ENCODE measurements at places on chromosomes 3 and 15.

- no peak for DNase-seq
Observed at GRCh38 chr3:36562945-36563344, 182.6 kb downstream of the STAC start.

DNA sequence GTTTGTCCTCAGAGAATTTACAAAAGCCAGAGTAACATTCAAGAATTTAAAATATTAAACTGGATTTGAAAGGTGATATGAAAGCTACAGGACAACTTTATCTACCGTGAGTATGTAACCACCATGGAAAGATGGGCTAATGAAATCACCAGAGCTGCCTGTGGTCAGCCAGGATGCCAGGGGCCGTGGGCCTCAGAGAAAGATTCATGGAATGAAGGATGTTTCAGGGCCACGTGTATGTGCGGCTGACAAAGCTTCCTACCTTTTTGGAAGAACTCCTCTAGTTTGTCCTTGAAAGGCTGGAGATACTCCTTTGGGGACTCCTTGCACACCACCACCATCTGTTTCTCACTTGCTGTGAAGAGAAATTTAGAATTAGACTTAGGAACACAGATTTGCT lies 138.9 kb downstream of the GREM1 start:
- DNase-seq = no peak

DNA sequence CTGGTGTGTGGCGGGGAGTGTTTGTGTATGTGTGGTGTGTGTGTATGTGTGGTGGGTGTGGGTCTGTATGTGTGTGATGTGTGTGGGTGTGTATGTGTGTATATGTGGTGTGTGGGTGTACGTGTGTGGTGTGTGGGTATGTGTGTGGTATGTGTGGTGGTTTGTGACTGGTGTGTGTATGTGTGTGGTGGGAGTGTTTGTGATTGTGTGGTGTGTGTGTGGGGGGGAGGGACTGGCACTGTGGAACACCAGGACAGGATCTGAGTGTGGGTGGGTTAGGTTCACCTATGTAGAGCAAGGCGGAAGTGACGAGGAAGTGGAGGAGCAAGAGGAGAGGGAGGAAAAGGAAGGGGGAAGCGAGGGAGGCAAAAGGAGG lies 510.8 kb downstream of the SHQ1 start:
- DNase-seq = no peak

GRCh38 chr3:175308097-175308496 lies 449.0 kb downstream of the NAALADL2 start:
- no peak for DNase-seq

GRCh38 chr15:89457086-89457485 lies 39.3 kb downstream of the RHCG start:
- DNase-seq = no peak

DNA sequence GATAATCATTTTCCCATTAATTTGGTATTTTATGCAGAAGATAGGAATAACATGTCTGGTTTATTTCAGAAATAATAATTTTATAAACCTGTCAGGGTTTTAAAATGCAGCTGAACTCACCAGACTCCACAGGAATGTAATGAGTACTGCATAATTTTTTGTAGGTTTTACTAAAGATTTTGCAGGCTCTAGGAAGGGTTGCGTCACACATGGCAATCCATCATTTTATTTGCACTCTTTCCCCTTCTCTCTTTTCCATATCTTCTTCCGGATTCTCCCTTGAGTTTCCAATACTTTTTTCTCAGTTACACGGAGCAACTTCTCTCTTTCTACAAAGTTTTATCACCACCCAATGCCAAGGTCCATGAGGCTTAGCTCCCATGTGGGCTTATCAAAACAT lies 234.7 kb downstream of the NFKBIZ start:
- DNase-seq = no peak

- no peak for DNase-seq
Observed at GRCh38 chr3:72145506-72146380, 360.8 kb upstream of the PROK2 start.

GRCh38 chr15:65066635-65067316 lies 1.0 kb downstream of the RASL12 start:
- DNase-seq = no peak

- DNase-seq = no peak
Observed at GRCh38 chr15:96720251-96720650, 389.8 kb downstream of the NR2F2 start.

GRCh38 chr3:123110282-123110975 lies 43.6 kb downstream of the PDIA5 start:
- DNase-seq = no peak

DNA sequence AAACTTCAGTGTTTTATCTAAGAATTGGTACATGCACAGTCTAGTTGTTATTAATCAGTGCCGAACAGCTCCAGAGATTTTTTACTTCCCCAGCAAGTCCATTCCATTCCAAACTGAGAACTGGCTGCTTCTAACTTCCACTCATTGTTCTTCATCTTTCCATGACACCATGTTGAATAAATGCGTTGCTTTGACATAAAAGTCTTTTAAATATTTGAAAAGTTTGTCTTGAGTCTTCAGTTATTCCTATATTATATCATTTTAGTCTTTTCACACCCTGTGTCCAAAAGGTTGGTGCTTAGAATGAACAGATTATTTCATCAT lies 65.4 kb downstream of the CMSS1 start:
- DNase-seq = no peak

DNA sequence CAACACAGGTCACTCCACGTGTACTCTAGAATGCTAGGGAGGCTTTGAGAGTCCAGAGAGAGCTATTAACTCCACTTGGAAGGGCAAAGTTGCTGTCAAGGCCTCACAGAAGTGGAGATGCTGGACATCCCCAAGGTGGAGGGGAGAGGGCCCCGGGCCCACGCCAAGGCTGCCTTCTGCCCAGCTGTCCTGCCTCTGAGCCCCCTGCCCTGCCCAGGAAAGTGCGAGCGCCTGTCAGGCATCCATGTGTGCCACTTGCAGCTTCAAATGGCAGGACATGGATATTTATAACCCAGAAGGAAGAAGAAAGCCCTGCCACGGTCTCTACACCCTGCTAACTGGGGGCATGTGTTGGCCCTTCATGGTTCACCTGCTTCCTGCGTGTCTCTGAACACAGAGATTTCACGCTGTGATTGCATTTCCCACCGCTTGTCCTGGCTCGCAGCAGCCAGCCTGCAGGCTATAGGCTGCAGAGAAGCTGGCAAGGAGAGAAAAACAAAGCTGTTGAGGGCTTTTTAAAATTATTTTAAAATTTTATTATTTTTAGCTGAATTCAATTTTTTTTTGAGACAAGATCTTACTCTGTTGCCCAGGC lies 17.0 kb downstream of the ANKDD1A start:
- no peak for DNase-seq

DNA sequence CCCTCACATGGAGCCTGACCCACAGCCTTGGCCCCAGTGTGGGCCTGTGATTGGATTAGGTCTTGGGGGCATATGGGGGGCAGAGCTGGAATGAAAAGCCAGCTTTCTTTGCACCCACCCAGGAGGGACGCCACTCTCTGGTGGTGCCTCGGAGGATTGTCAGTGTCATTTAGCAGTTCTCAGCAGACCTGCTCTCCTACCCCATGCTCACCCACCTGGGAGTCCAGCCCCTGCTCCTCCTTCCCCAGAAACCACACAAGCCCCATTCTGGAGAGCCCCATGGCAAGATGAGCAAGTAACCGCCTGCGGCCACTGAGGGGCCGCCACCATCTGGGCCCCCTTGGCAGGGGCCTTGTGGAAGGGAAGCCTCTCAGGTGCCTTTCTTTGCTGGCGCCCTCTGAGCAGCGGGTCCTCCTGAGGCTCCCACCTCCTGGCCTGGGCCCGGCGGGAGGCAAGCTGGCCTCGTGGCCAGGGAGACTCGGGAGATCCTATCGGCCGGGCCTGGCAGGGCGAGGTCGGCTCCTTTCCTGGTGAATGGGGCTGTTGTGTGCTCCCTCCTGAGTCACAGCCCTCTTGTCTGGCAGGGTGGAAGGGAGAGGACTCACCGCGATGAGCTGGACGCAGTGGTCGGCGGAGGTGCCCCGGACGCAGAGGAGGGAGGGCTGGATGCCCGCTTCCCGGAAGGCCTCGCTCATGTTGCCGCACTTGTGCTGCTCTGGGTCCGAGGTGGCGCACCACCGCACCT lies 2.3 kb downstream of the MELTF start:
- no peak for DNase-seq

DNA sequence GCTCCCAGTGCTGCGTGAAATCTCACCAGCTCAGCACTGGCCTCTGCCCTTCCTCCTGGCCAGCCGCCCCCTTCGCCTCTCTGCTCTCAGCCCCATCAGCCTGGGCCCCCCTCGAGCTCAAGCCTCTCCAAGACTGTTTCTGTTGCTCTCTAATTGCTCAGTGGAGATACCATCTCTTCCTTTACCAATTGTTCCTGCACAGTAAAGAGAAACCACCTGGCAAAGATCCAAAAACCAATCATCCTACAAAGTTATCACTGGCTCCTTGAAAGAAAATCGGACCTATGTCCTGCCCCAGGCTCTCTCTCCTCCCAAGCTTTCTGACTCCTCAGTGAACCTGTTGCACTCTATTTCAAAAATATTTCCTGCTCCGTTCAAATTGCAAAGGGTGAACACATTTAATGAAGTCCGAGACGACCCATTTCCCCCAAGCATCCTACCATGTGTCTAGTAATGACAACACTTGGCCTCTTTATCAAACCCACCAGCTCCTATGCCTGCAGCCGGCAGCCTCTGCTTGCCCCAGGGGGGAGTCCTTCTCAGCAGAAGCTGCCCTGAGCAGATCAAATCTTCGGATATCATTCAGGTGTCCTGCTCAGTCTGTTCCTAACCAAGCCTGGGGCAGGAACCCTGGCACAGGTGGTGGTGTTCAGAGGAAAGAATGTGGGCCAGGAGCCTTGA lies 53.7 kb upstream of the FAM174B start:
- no peak for DNase-seq

GRCh38 chr3:43345246-43345645 lies 58.9 kb downstream of the SNRK start:
- DNase-seq = no peak

GRCh38 chr3:171384101-171384891 lies 75.9 kb downstream of the TNIK start:
- DNase-seq = no peak

GRCh38 chr15:81547521-81548132 lies 173.6 kb upstream of the TMC3 start:
- no peak for DNase-seq

DNA sequence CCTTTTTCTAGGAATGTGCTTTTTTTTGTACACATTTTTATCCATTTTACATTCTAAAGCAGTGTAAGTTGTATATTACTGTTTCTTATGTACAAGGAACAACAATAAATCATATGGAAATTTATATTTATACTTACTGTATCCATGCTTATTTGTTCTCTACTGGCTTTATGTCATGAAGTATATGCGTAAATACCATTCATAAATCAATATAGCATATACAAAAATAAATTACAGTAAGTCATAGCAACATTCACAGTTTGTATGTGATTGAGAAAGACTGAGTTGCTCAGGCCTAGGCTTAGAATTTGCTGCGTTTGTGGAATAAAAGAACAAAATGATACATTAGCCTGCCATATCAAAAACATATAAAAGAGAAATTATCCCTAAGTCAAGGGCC lies 16.5 kb downstream of the THBS1 start:
- DNase-seq = no peak

GRCh38 chr3:76698136-76698706 lies 341.7 kb upstream of the ROBO2 start:
- no peak for DNase-seq

- DNase-seq = no peak
Observed at GRCh38 chr3:13787533-13788132, 92.2 kb downstream of the WNT7A start.

GRCh38 chr3:120433662-120434331 lies 17.0 kb downstream of the FSTL1 start:
- DNase-seq = no peak

DNA sequence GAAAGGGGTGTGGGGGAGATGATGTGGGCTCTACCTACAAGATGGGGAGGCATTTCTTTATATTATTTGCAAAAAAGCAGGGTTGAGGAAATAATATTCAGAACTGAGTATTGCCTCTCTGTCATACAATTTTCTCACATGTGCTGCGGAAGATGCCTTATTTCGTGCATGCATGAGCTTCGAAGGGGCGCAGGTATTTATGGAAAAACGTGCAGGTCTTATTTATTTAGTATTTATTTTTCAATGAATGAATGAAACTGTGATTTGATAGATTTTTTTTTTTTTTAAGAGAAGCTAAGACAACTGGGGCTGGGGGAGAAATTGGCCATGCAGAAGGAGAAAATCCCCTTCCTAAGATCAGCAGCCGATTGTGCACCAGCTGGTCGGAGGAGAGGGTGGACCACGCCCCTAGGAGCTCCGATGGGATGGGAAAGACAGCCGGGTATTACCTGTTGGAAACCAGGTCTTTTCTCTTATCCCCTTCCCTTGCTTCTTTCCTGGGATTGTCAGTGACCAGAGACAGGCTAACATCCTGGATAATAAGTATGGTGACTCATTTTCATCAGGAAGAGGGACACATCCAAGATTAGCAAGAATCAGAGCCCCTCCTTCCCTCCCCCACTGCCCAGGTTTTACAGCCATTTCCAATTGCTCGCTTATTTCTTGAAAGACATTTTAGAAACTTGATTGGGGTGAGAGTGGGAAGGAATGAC lies 875 bp downstream of the GAP43 start:
- no peak for DNase-seq

DNA sequence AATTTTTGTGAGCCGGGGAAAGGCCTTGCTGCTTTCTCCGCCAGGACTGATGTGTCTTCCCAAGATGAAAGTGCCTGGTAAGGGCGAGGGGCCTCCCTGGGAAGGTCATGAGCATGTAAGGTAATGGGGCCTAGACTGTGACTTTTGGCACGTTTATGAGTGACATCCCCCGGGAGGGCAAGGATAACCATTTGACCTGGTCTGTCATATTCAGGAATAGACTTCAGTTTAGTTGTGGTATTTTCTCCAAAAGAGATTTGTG lies 631 bp upstream of the CNBP start:
- no peak for DNase-seq

DNA sequence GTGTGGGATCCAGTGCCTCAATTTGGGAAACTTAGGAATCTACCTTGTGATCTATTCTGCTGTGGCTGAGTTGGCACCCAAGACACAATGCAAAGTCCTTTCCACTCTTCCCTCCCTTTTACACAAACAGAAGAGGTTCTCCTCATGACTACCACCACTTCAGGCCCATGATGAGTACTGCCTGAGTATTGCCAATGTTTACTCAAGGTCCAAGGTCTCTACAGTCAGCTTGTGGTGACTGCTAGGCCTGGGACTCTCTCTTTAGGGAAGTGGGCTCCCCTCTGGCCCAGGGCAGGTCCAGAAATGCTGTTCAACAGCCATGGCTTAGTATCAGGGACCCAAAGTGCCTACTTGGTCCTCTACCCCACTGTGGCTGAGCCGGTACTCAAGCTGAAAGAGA lies 56.8 kb upstream of the PEX5L start:
- DNase-seq = no peak

GRCh38 chr15:73079565-73079964 lies 27.3 kb downstream of the NEO1 start:
- no peak for DNase-seq

GRCh38 chr15:52556524-52557273 lies 12.1 kb downstream of the ARPP19 start:
- no peak for DNase-seq
